ENCODE measurements at places on chromosomes 2 and 18.

DNA sequence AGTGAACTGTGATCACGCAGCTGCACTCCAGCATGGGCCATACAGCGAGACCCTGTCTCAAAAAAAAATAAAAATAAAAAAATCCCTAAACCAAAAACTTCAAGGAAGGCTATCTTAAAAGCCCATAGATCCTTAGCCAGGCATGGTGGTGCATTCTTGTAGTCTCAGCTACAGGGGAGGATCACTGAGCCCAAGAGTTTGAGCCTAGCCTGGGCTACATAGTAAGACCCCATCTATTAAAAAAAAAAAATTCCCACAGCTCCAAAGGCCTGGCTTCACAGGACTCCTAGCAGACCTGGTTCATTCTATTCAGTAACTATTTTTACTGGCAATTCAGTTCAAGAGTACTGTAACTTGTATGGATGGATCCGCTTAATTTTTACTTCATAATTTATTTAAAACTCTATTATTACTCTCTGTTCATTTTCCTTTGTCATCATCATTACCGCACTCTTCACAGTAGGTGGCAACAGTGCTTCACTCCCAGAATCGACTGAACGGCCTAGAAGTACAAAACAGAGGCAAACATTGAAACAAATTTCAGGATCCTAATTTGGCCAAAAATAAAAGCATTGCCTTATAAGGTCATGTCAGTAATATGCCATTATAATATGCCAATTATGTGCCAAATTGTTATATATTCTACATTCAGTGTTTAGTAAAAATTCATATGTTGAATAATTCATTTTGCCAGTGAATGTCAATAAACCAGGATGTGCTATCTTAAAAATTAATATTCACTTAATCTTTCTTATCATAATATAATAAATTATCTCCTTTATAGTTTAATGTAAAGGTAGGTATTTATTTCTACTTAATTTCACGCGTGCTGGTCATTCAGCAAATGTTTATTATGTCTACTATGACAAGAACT, 14.3 kb upstream of the STAM2 start:
- peak; percentile 46 for DNase-seq

DNA sequence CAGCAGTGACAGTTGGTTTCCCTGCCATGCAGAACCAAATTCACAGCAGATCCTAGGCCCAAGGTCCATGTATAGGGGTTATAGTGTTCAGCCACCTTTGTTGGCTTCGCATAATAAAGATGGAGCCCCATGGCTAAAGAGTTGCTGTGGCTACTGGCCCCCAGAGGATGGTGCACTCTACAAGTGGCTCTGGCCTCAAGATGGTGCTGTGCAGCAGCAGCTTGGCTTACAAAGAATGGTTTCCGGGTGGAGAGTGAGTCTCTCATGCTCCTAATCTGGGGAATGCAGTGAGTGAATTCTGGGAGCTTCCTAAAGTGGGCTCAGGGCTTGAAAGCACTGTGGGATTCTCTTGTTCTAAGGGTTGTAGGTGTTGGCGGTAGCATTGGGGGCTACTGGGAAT, 1199.7 kb downstream of the CNTNAP5 start:
- DNase-seq = no peak

DNA sequence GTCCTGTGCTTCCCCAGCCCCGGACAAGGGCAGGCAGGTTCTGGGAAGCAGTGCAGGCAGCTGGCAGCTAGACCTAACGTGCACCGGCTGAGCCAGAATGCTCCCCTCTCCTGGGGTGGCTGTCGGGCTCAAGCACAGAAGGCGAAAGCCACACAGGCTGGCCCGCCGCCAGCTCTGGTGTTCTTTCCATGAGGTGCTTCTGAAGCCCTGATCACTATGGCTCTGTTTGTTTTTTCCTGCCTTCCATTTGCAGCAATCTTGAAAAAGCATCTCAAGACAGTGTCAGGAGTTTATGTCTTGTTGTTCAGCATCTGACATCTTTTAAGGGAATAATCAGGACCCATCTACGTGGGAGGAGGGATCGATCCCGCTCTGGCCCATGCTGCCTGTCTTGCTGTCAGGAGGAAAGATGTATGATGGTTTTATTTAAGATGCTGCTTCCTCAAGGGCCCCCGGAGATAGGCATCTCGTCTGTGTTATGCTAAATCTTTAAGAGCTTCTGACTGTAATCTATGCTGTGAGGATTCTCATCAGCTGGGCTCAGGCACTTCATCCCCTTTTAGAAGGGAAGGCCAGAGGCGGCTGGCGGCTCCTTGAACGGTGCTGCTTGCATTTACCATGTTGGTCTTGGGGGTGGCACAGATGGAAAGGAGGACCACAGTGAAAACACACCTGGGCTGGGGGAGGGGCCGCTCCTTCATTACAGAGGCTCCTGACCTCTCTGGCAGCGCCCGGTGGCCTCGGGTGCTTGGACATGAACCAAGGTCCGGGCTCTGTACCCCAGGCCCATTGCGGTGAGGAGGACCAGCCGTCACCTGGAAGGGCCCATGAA, 118.5 kb upstream of the HDAC4 start:
- DNase-seq = no peak

DNA sequence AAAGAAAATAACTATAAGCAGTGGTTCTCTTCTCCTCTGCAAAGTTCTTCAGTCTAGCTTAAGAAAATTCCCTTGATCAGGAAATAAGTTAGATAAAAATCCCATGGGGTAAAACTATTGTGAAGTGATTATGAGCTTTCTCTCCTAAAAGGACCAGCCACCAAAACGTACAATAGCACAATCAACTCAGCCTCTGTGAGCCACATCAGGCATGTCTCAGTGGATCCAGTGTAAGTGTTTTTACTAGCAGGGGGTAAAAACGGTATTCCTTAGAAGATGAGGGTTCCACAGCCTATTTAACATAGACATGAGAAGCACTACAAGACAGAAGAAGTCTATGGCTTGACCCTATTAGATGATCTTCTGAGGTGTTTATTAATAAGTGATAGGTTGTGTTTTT, 503.2 kb downstream of the PIK3C3 start:
- DNase-seq = no peak

- no peak for DNase-seq
These were observed 236.8 kb downstream of the CAMKMT start for GRCh38 chr2:44598330-44599119.

GRCh38 chr18:77068321-77069312, 64.0 kb downstream of the MBP start:
- no peak for DNase-seq

GRCh38 chr18:38007676-38008330, 442.2 kb upstream of the CELF4 start:
- DNase-seq = no peak

DNA sequence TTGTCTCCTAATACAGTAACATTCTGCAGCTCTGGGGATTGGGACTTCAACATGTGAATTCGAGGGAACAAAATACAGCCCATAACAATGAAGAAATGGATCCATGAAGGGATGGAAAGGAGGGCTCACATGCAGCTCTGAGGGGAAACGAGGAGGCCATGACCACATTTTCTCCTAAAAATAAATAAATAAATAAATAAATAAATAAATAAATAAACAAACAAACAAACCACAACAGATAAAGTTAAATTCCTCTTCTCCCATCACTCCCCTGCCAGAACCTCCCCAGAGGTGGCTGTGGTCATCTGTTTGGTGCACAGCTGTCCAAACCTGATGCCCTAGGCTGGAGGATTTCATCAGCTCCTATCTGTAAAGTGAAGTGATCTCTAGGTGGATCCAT, 42.7 kb downstream of the MAL start:
- DNase-seq = no peak

DNA sequence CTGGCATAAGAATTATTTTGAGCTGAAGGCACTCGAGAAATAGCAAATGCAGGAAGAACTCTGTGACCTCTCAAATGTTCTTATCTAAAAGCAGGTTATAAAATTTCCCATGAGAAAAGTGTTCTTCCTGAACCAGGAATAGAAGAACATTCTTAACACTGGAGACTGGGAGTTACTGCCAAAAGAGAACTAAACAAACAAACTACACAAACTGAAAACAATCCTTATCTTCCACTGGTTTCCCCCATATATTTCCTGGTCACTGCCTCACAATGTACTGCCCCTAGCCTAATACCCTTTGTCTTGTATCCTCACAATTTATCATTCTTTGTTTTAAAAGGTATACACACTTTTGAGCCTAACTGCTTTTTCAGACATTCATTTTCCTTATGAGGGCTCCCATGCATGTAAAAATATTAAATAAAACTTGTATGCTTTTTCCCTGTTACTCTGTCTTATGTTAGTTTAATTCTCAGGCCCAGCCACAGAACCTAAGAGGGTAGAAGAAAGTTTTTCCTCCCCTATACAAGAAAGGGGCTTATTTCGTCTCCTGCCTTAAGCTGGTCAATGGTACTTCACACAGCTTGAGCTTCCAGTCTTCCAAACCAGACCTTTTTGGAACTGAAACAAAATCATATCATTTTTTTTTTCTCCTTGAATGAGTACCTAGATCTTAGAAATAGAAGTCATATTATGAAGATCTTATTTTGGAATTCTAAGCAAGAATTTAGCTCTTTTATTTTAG, 110.6 kb downstream of the MSTN start:
- DNase-seq = no peak

GRCh38 chr18:31710826-31711225, 26.4 kb upstream of the B4GALT6 start:
- DNase-seq = no peak

GRCh38 chr2:127400533-127400896, 12.7 kb upstream of the MAP3K2 start:
- DNase-seq = peak; percentile 80

DNA sequence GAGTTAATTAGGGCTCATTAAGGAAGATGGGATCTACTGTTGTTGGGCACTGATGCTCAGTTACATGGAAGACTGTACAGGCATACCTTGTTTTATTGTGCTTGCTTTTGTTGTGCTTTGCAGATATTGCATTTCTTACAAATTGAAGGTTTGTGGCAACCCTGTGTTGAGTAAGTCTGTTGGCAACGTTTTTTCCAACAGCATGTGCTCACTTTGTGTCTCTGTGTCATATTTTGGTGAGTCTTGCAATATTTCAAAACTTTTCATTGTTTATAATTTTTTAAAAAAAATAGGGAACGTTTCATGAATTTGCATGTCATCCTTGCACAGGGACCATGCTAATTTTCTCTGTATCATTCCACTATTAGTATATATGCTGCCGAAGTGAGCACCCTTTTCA, 15.6 kb downstream of the PHLPP1 start:
- no peak for DNase-seq

GRCh38 chr2:234968631-234969305, 17.0 kb downstream of the SH3BP4 start:
- no peak for DNase-seq

DNA sequence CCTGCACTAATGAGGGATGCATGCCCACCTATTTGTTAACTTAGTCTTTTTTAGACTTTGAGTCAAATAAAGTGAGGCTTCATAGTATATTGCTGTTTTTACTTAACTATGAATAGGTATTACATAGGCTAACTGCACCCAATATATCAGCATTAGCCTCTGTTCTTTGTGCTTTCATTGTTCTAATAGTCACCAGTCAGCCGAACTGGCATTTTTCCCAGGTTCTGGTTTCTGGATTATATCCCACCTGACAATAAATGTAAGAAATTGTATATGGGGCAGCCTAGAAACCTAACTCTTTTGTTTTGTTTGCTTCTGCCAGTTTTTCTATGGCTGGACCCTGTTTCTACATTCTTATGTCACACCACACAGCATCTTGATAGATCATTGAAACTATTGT, 1672.4 kb upstream of the LRRTM1 start:
- no peak for DNase-seq

- DNase-seq = no peak
These were observed 2062.3 kb upstream of the CELF4 start for GRCh38 chr18:39627936-39628335.

DNA sequence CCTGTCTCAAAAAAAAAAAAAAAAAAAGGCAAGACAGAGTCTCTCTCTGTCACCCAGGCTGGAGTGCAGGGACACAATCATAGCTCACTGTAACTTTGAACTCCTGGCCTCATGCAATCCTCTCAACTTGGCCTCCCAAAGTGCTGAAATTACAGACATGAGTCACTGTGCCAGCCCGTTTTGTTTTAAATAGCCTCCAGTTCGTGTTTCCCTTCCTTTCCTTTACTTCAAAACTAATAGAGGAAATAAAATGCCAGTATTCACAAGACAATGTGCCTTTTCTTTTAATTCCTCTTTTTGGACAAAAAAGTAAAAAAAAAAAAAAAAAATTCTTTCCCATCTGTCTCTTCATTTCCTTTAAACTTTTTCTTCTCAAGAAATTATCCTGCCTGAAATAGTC, 54.5 kb upstream of the ACMSD start:
- no peak for DNase-seq

- DNase-seq = no peak
These were observed 131.3 kb downstream of the TPO start for GRCh38 chr2:1544478-1545069.

DNA sequence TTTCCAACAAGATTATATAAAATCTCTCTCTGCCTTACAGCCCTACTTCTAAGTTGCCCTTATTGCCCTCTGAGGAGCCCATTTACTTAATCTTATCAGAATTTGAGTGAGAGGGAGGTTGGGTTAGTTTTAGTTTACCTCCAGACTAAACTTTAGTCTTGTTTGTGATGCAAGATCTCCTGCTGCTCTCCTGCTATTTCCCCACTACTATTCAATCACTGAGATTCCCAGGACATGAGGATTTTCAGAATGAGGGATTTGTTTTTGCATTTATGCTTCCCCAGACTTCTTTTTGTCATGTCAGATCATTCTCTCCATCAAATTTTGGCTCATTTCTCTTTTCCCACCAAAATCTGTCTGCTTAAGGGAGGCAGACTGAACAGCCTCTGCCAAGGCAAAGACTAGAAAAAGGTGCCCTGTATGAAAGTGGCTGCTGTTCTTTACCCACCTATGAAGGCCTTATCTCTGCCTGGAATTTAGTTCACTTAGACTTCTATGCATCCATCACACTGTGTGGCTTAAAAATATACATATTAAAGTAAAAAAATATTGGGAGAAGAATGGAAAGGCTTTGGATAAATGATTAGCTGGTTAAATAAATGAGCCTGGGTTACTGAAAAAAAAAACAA, 401.3 kb downstream of the PID1 start:
- no peak for DNase-seq

DNA sequence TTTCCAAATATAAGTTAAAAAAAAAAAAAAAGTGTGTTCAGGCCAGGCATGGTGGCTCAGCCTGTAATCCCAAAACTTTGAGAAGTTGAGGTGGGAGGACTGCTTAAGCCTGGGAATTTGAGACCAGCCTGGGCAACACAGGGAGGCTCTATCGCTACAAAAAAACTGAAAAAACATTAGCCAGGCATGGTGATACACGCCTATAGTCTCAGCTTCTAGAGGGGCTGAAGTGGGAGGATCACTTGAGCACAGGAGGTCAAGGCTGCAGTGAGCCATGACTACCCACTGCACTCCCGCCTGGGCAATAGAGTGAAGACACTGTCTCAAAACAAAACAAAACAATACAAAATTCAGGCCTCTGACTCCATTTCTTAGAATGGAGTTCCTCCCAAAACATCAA, 9.2 kb downstream of the USP37 start:
- no peak for DNase-seq

All from colonic mucosa (tissue), 4 donors.